ENCODE measurements at places on chromosomes 12 and 14.

- no peak for DNase-seq
Observed at GRCh38 chr12:11946161-11946560, 124.6 kb upstream of the BCL2L14 start.

GRCh38 chr12:97313471-97314190 is 149.0 kb upstream of the RMST start:
- DNase-seq, result no peak

GRCh38 chr14:67764496-67764895 is 51.9 kb downstream of the ZFYVE26 start:
- no peak for DNase-seq

DNA sequence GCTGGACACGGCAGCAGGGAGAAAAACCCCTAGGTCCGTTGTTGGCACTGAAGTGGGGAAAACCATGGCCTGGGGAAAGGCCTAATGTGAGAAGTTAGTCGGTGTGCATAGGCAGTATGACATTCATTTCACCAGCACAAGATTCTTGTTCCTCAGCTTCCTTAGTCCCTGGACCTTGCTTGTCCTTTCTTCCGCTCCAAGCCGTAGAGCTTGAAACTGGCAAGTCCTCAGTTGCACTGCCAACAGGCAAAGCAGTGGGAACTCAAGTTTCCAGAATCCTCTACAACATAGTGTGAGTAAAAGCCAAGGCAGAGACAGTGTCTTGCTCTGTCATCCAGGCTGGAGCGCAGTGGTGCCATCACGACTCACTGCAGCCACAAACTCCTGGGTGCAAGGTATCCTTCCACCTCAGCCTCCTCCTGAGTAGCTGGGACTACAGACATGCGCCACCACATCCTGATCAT is 138.5 kb upstream of the AMIGO2 start:
- DNase-seq, result no peak

DNA sequence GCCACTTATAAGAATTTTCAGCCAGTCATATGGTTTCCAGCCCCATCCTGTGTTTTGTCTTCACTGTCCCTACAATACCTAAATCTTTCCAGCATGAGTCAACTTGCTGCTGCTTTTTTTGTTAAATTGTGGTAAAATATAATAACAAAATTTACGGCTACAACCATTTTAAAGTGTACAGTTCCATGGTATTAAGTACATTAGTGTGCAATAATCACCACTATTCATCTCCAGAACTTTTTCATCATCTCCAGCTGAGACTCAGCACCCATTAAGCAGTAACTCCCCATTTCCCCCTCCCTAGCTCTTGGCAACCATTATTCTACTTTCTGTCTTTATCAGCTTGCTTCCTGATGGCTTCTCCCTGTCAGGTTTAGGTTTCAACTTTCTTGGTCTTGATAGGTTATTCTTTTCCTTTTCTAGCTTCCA is 39.1 kb downstream of the FRS2 start:
- DNase-seq, result no peak

- no peak for DNase-seq
Observed at GRCh38 chr14:76464856-76465255, 88.9 kb downstream of the ESRRB start.

- DNase-seq, result no peak
Observed at GRCh38 chr14:77219591-77219990, 38.0 kb downstream of the TMEM63C start.

- no peak for DNase-seq
Observed at GRCh38 chr14:75069811-75070145, 337 bp downstream of the ZC2HC1C start.

- no peak for DNase-seq
Observed at GRCh38 chr12:75692876-75693275, 181.5 kb upstream of the KRR1 start.

GRCh38 chr14:102574281-102575159 is 17.9 kb upstream of the RCOR1 start:
- no peak for DNase-seq

- peak; percentile 70 for DNase-seq
Observed at GRCh38 chr14:65301862-65302539, 110.5 kb upstream of the FUT8 start.

GRCh38 chr14:52356025-52356424 is 41.9 kb downstream of the PTGER2 start:
- DNase-seq, result no peak

DNA sequence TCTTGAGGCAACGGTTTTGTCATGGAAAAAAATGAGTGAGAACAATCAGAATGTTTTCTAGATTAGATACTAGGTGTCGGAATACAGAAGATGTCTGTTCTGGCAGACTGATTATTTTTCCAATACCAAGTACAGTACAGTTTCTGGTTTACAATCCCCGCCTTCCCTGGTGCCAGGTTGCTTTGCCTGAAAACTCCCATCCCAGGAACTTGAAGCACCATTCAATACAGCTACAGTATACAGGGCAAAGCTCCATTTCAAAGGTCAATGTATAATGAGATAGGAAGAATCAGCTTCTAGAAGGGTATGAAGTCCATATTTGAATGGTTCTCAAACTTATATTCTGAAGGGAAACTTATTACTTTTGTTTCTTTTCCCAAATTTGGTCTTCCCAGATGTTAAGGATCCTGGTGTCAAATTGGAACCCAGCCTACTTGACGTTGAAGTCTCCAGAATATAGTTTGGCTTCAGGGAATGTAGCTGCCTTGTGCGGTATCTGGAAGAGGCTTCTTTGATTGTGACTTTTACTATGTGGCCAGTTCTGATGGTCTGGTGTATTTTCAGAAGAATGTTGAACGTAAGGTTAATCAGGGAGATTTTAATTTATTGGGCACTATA is 238.0 kb upstream of the ATP2B1 start:
- no peak for DNase-seq

DNA sequence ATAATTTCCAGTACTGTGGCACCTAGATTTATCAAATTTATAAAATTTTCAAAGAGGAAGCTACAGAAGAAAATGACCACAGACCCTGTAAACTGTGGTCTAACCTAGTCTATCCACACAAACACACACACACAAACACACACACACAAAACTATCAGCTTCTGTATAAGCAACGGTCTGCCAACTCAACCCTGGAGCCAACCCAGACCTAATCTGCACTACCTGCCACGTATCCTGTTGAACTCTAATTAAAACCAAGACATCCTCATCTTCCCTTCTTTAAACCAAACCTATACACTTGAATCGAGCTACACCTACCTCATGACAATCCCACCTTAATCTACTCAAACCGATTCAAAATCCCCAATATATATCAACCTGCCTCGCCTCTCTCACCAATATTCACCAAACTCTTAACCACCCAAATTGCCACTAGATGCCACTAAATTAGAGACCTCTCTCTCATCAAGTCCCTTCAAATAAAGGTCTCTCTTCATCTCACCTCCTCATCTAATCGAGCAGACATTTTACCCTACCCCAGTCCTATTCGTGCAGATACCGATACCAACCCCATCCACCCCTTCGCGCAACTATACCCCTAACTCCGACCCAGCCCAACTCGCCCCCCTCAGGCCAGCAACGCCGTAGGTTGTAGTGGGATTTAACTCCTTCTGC is 808 bp downstream of the ACIN1 start:
- DNase-seq, result no peak

GRCh38 chr12:43098766-43099550 is 453.0 kb downstream of the ADAMTS20 start:
- no peak for DNase-seq

DNA sequence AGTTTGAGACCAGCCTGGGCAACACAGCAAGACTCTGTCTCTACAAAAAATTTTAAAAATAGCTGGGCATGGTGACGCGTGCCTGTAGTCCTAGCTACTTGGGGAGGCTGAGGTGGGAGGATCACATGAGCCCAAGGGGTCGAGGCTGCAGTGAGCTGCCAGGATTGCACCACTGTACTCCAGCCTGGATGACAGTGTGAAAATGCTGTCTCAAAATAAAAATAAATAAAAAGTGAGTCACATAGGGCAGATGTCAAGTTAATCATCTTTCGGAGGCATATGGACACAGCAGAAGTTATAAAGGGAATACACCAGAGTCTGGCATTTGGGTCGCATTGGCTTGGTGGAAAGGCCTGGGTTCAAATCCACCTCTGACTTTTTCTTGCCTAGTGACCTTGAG is 92.7 kb downstream of the PHETA1 start:
- DNase-seq, result no peak

GRCh38 chr12:76216585-76217472 is 131.4 kb downstream of the BBS10 start:
- no peak for DNase-seq

- no peak for DNase-seq
Observed at GRCh38 chr12:57521525-57522010, 1.1 kb upstream of the MBD6 start.

GRCh38 chr14:93832081-93832480 is 43.8 kb upstream of the PRIMA1 start:
- DNase-seq, result no peak

GRCh38 chr12:114404083-114404925 is 1.6 kb downstream of the TBX5 start:
- DNase-seq, result no peak

- DNase-seq, result no peak
Observed at GRCh38 chr14:98952593-98953350, 319.2 kb downstream of the BCL11B start.

GRCh38 chr14:20343862-20344220 is 406 bp downstream of the PARP2 start:
- no peak for DNase-seq
